Naive thymus-derived CD4-positive, alpha-beta T cell (primary cell): ENCODE measurements at places on chromosomes 6 and 20.

DNA sequence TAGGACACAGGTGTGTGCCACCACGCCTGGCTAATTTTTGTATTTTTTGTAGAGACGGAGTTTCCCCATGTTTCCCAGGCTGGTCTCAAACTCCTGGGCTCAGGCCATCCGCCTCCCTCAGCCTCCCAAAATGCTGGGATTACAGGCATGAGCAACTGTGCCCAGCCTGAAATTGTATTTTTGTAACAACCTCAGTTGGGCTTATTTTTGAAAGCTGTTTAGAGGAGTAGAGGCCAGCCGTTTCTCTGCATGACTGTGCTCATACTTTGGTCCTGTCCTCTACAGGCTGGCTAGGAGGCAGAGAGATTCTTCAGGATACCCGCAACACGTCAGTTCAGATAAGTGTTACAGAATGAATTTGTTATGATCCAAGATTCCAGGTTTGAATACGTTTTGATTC, 22.1 kb downstream of the CAGE1 start:
- no peak for DNase-seq

DNA sequence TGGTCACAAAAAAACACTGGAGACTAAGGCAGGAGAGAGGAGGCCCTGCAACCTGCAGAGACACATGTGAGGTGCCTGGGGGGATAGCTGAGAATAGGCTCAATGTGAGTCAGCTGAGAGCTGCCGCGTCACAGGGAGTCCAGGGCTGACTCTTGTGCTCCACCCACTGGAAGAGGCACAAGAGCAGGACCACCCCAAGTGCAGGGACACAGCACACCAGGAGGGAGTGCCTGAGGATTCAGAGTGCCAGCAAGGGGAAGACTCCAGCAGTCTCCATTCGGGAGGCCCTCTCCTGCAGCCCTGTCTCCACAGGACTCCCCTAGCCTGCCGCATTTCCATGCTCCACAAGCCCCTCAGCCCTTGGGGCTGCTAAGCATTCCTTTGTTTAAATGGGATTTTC, 105.5 kb downstream of the HUS1B start:
- DNase-seq: no peak

- DNase-seq: no peak
Observed at GRCh38 chr6:4091941-4092340, 13.0 kb upstream of the FAM217A start.

- DNase-seq: no peak
Observed at GRCh38 chr6:159466926-159467325, 226.1 kb downstream of the SOD2 start.

DNA sequence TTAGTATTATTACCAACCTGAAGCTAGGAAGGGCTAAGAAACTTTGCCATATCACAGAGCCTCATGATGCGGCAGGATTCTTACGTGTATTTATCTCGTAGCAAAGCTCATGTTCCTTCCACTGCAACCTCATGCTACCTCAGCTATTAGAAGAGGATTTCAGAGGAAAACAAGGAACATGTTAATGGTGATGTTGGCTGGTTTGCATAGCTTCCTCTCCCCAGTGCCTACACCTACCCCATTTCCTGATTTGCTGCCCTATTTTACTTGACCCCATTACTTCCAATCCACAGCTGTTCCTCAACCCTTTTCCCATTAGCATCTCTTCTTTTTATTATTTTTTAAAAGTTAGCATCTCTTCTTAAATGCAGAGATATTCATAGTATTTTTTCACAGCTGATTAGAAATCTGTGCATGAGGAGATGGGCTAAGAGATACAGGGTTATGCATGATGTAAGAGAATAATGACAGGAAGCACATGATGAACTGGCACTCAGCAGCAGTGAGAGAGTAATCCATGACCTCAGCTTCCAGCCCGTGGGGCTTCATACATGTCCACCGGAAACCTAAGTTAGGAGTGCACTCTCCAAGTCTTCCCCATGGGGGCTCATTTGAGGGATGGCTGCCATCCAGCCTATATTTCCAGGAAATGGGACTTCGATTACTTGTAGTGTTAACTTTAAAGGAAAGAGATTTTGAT, 106.1 kb upstream of the ASF1A start:
- DNase-seq: no peak

GRCh38 chr6:2545383-2546038, 205.2 kb downstream of the MYLK4 start:
- no peak for DNase-seq

DNA sequence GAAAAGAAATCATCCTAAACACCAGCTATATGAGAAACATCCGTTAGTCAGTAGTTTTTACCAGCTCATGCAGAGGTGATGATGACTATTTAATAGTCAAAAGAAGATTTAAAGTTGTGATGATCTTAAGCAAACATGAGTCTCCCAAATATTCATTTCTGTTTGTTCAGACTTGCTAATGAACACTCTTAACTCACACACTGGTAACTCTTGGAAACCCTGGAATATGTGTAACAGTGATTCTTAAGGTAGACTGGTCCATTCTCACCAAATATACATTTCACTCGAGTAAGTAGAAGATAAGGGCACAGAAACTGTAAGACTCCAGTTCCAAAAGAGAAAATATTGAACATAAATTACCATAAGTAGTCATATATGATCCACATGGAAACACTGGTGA, 29.1 kb downstream of the RSPO3 start:
- no peak for DNase-seq

- no peak for DNase-seq
Observed at GRCh38 chr6:33642897-33643296, 21.8 kb downstream of the ITPR3 start.

GRCh38 chr6:8633762-8634161, 198.4 kb upstream of the SLC35B3 start:
- DNase-seq: no peak

GRCh38 chr6:105794239-105794638, 291.9 kb upstream of the PRDM1 start:
- DNase-seq: no peak

- DNase-seq: no peak
Observed at GRCh38 chr6:108165714-108166663, at the start of gene NR2E1. Gene NR2E1, plus strand, starts transcription at chr6:108166022. Its CDS starts 744 bp downstream, at chr6:108166766.

- DNase-seq: no peak
Observed at GRCh38 chr6:127342296-127342945, 988 bp downstream of the ECHDC1 start.

GRCh38 chr6:82113231-82113630, 134.3 kb downstream of the IBTK start:
- no peak for DNase-seq

GRCh38 chr6:107218142-107218541, 102.8 kb upstream of the BEND3 start:
- DNase-seq: no peak

- no peak for DNase-seq
Observed at GRCh38 chr6:159914565-159914923, 23.8 kb downstream of the MAS1 start.

- no peak for DNase-seq
Observed at GRCh38 chr6:166437661-166438060, 54.9 kb upstream of the MPC1 start.

DNA sequence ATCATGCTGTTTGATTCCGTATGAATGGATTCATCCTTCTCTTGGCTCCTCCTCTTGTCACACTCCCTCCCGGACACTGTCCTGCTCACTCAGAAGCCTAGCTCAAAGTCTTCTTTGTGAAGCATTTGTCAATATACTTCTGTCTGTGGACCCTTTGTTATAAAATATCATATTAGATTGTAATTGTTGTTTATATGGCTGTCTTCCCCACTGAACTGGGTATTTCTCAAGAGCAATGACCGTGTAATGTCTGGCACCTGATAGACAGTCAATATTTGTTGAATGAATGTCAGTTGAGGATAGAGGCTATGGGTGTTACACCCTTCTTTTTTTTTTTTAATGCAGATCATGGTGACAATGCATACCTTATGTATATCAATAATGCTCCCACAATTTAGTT, 335.3 kb downstream of the SOX4 start:
- no peak for DNase-seq

DNA sequence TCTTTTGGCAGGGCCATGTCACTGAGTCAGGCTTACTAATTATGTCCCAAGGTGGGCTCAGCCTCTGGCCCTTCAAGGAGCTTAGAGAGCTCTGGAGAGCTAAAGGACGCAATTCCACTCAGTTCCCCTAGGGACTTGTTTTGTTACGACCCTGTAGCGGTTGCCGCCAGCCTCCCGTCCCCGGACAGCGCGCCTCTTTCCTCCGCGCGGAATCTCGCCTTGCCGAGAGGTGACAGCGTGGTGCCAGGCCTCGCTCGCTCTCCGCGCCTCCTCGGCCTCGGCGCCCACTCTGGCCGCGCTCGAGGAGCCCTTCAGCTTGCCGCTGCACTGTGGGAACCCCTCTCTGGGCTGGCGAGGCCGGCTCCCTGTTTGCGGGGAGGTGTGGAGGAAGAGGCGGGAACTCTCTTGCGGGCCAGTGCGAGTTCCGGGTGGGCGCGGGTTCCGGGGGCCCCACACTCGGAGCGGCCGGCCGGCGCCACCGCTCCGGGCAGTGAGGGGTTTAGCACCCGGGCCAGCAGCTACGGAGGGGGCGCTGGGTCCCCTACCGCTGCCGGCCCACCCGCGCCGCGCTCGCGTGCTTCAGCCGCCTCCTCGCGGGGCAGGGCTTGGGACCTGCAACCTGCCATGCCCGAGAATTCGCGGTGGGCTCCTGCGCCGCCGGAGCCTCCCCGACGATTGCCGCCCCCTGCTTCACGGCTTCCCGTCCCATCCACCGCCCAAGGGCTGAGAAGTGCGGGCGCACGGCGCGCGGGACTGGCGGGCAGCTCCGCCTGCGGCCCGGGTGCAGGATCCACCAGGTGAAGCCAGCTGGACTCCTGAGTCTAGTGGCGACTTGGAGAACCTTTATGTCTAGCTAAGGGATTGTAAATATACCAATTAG, 9.9 kb upstream of the ZNF311 start:
- no peak for DNase-seq

GRCh38 chr6:89145956-89146717, at the start of gene PM20D2:
Gene PM20D2, plus strand, starts transcription at chr6:89146055. Its CDS starts 90 bp downstream, at chr6:89146145.
- DNase-seq: peak; percentile 59

DNA sequence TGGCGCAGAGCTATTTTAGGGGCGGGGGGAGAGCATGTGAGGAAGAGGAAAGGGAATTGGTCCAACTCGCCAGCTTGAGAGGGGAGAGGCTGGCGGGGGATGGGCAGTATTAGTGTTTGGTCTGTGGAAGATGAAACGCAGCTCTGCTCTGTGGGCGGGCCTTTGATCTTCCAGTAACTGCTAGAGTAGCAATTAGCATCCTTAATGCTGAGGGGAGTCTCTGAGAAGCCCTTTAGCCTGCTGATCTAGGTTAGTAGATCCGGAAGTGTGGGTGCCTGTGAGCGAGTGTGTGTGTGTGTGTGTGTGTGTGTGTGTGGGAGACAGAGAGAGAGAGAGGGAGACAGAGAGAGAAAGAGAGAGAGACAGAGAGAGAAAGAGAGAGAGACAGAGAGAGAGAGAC, 117.2 kb upstream of the BACH2 start:
- peak; percentile 74 for DNase-seq

DNA sequence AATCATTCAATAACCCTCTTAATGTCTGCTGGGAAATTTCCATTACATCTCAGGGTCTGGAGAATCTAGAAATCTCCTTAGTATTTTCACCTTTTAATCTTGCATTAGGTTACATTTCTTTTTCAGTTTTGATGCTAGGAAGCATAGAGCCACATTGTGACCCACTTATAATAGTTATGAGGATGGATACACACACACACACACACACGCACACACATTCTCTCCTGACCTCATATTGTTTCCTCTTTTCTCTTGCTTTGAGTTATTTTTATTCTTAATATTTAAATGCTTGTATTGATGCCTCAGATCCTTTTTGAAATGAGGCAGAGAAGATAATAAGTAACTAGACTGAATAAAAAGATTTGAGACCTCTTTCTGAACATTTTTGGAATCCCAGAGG, 128.4 kb downstream of the KLHL32 start:
- no peak for DNase-seq

GRCh38 chr6:167392631-167393316, 67.9 kb downstream of the TTLL2 start:
- no peak for DNase-seq

GRCh38 chr6:56963043-56963442, 8.1 kb downstream of the BEND6 start:
- DNase-seq: no peak

DNA sequence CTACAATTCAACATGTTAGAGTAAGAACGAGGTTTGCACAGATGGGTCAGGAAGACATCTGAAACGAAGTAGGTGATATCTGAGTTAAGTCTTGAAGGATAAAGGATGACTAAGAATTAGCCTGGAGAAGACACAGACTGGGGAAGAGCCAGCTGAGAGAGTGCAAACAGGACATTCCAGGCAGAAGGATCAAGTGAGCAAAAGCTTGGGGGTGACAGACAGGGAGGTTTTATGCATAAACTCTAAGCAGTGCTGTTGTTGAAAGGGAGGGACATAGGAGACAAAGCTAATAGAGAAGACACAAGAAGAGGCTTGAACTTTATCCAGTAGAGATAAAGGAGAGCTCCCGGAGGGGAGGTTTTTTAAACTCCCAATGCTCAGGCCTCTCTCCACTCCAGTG, 15.0 kb upstream of the ETV7 start:
- DNase-seq: no peak

DNA sequence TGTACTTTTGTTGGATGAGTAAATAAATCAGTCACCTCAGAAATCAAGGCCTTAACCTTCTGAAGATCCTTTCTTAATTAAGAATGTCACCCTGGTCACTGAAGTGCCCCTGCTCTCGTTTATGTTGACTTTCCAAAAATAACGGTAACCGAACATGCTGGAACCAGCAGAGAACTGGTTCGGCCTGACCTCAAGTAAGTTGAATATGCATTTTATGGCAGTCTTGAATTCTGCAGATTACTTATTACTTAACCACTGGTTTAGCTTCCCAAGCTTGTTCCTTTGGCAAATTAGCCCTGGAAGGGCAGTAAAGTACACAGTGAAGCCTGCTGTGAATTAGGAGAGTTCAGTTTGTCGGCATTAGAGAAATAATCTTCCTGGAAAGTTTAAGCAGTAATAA, 12.2 kb downstream of the MAPRE1 start:
- no peak for DNase-seq

DNA sequence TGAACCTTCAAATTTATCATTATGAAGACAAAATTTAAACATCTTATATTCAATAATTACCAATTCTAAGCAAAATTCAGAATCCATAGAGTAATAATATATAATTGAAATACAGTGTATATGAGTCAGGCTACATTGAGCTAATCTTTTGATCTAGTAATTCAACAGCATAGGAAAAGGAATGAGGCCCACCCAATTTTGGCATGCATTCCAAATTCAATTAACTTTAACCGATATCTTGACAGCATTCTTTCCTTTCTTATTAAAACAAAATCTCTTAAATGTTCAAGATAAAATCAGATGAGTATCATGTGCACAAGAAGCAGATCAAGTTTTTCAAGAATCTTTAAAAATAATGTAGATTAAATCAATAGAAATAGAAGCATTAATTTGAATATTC, 132.9 kb upstream of the QKI start:
- DNase-seq: no peak
